ENCODE measurements at places on chromosomes 4 and X.

GRCh38 chr4:34676400-34676799, 1567.9 kb downstream of the ARAP2 start:
- no peak for DNase-seq

- DNase-seq, result no peak
Observed at GRCh38 chrX:129316461-129316860, 206.8 kb downstream of the SMARCA1 start.

- DNase-seq, result no peak
Observed at GRCh38 chrX:121949041-121949760, 901.8 kb downstream of the GLUD2 start.

- DNase-seq, result peak; percentile 34
Observed at GRCh38 chr4:140427106-140427918, at the start of gene CLGN. Gene CLGN, minus strand, starts transcription at chr4:140427648. Its CDS starts 14,570 bp downstream, at chr4:140413078.

GRCh38 chrX:132022198-132022966, 720 bp upstream of the STK26 start:
- DNase-seq, result no peak

DNA sequence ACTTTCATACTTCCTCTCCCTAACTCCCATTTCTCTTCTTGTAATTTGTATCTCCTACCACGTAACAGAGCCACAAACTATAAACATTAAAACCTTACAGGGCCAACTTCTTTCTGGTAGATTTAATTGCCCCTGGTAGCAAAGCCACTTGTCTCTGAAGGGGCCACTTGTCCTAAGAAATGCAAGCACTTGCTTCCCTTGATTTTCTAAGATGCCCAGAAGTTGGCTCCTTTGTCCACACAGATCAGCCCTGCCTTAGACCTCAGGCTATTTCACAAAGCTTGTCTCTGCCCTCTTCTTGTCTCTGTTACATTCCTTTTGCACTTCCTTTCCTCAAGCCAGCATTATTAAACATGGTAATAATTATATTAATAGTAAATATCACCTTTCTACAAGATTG, 80.6 kb upstream of the CXXC4 start:
- no peak for DNase-seq

GRCh38 chr4:26576231-26576739, 7.6 kb upstream of the TBC1D19 start:
- no peak for DNase-seq

DNA sequence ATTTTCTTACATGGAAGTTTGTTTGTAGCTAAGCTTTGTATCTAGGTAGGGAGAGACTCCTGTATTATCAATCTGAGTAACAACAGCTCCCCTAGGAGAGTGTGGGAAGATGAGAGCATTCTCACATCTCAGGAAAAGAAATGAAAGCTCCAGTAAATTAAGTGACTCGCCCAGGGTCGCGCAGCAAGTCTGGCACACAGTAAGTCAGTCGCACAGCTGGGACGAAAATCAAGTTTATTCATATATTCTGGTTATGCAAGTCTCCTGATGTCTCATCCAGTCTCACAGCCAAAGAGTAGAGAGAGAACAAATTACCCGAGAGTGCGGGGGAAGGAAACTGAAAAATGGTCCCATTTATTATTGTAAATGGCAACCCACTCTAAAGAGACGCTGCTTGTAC, 216.1 kb downstream of the STK32B start:
- DNase-seq, result no peak

DNA sequence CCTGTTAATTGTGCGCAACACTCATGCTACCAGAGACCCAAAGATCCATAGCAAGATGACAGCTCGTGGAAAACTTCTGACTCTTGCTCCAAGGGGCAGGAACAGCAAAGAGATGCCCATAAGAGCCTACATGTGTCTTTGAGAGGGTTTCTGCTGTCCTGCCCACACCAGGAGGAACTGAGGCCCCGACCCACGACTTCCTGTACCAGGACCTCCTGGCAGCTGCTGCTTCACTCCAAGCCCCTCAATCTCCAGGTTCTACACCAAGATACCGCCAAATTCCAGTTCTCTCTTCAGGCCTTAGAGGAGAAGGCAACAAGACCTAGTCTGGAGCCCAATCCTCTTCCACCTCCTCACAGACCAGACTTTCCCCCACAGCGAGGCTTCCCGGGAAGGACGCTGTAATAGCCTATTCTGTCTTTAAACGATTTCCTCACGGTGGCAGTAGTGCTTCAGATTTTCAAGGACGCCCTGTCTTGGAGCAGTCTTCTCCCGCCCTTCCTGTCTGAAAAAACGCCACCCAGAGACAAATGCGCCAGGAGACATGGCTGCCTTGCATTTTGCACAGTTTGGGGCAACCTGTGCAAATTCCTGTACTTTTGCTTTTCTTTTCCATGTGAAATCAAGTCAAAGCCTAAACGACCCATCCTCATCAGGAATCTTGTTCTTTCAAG, 230.2 kb upstream of the STK26 start:
- DNase-seq, result peak; percentile 5

- DNase-seq, result no peak
Observed at GRCh38 chrX:68634649-68635227, 12.7 kb upstream of the STARD8 start.

GRCh38 chrX:31497086-31497485, 425.2 kb upstream of the FTHL17 start:
- no peak for DNase-seq

Data from NCI-H1436 treated with DMSO at 0.1 percent for 48 hours (cell line).